ENCODE measurements at places on chromosomes 16 and 17.

GRCh38 chr17:73234736-73235135 lies 26.9 kb downstream of the CPSF4L start:
- no peak for DNase-seq

DNA sequence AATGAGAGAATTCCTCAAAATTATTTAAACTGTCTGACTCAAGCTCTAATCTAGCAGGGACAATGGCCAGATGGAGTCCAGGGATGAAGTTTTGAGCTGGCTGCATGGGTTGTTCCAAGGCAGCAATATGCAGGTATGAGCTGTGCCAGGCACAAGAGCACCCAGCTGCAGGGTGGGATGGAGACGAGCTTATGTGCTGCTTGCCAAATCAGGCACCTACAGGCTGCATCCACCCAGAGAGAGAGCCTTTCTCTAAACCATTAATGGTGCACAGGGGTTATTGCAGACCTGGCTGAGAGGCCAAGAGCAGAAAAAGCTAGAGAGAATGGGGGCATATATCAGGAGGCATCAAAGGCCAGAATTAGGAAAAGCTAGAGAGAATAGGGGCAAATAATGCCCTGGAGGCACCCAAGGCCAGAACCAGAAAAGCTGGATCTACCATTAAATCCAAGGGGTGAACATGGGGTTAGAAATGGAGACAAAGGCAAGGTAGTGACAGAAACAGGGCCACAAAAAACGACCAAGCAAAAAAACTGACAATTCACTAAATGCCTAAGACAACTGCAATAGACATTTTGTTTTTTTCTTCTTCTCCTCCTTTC lies 11.0 kb downstream of the KRT33A start:
- DNase-seq = no peak

DNA sequence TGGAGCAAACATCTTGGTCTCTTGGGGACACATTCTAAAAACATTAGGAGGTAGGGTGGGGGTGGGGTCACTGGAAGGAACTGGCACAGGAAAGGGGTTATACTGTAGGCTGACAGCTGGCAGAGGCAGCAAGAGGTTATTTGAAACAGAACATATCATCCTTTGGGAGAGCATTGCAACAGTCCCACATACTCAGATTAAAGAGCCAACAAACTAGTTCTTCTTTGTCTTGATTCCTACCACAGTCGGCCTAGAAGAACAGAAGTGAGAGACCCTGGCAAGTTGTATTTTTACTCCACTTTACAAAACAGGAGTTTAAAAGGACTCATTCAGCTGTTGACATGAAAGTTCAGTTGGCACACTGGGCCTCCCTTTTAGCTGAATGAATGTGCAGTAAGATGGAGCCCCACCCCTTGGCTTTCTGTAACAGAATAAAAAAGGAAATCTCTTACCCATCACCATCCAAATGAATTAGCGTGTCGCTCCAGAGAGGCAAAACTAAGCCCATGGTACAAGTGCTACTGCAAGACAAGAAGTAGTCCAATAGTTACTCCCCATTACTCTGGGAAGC lies 54.6 kb upstream of the CORO6 start:
- no peak for DNase-seq

DNA sequence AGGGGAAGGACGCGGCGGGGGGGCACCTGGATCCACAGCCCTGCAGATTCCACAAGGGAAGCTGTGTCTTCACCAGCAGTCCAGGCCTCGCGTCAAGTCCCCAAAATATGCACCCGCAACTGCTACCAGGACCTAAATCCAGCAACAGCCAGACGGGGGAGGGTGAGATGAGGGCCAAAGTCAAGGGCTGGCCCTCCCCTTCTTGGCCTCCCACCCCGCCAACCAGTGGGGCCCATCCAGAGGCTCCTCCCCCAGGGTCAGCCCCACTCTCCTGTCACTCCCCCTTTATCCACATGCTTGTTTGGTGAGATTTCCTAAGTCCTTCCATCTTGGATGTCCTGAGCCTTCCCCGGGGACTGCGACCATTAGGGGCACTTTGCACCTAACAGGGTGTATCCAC lies 138.7 kb downstream of the ENGASE start:
- DNase-seq = no peak

GRCh38 chr17:1087381-1088241 lies 90.7 kb downstream of the TIMM22 start:
- peak; percentile 80 for DNase-seq

DNA sequence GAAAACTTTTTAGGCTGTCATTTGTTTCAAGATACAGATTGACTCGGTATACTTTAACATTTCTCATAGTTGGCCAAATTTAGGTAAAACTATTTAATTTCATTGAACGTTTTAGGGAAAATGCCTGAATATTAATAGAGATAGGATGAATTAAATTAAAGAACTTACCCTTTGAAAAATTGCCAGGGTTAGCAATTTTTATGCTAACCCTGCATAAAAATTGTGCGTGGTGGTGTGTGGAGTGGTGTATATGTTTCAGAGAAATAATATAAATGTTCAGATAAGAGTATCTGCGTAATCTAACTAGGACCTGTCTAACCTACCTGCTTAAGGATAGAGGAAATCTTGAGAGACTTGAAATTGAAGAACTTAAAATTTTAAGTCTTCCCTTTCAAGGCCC lies 21.4 kb downstream of the NF1 start:
- DNase-seq = no peak

DNA sequence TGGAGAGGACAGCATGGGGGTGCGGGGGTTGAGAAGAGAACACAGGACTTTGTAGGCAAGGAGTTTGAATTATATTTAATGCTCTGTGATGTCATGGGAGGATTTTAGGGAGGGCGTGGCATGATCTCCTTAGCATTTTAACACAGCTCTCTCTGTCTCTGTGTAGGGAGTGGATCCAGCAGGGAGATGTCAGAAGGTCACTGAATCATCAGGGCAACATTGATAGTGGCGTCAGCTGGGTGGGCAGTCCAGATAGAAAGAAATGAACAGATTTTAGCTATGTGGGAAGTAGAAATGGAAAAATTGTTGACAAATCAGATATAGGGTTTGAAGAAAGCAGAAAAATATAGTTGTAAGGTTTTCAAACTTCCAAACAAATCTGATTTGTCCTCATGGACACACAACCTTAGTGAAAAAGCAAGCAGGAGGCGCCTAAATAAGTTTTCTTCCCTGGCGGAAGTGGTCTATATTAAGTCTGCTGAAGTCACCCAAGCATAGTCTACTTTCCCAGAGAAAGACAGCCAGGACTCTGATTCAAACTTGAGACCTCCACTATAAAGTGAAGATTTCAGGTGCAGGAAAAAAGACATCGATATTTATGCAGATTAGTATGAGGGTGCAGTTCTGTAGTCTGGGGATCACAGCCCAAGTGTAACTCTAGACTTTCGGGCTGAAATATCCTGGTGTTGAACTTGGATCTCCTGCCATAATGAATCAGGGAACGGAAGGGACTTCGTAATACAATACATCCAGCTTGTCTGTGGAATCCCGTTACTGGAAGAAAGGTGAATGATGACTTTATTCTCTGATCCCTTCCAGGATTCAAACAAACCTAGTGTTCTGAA lies 10.1 kb upstream of the PCTP start:
- no peak for DNase-seq

GRCh38 chr16:29962344-29962994 lies 590 bp downstream of the TMEM219 start:
- no peak for DNase-seq

- DNase-seq = no peak
Observed at GRCh38 chr17:72697602-72698146, 394.8 kb downstream of the SLC39A11 start.
